ENCODE measurements at places on chromosomes 5 and 9. TPM values are rescaled to one million over a fixed set of nuclear protein-coding genes. Genes with fewer than 3 reads are reported as not detected.

Gene BTNL3
- polyA plus RNA-seq = not detected

Gene CTXN3
- polyA plus RNA-seq = 1.2 TPM

Gene PLAC8L1
- polyA plus RNA-seq = 1.3 TPM

Gene CAVIN4
- 255 TPM for polyA plus RNA-seq

Gene SLC45A2
- 0.65 TPM for polyA plus RNA-seq

Gene TRPM6
- 0.32 TPM for polyA plus RNA-seq

Gene ERCC8
- polyA plus RNA-seq = 11.6 TPM

Gene SLC36A2
- 0.49 TPM for polyA plus RNA-seq

Gene GABRB2
- polyA plus RNA-seq = 0.18 TPM

Gene IL17B
- polyA plus RNA-seq = 297 TPM

Gene SAXO1
- 0.06 TPM for polyA plus RNA-seq

Gene WDR38
- 0.15 TPM for polyA plus RNA-seq

Gene TEX48
- polyA plus RNA-seq = not detected

Gene UGT3A1
- polyA plus RNA-seq = 19.9 TPM

Gene PCDHB9
- polyA plus RNA-seq = 3.2 TPM

Gene GRM6
- polyA plus RNA-seq = 0.72 TPM

Gene FAM120A
- polyA plus RNA-seq = 63.3 TPM

Gene REEP2
- polyA plus RNA-seq = 28.2 TPM

Gene SAP30L
- 24.0 TPM for polyA plus RNA-seq

Gene SEMA6A
- 64.4 TPM for polyA plus RNA-seq

Gene SOWAHA
- polyA plus RNA-seq = 0.23 TPM

Gene TEK
- 15.0 TPM for polyA plus RNA-seq

Gene CCDC171
- 2.2 TPM for polyA plus RNA-seq

Gene TRIM23
- 20.0 TPM for polyA plus RNA-seq

Gene CHSY3
- 4.4 TPM for polyA plus RNA-seq

Gene WHRN
- polyA plus RNA-seq = 2.1 TPM

Gene NR2F1-AS1
- polyA plus RNA-seq = 2.7 TPM

All from hindlimb muscle (tissue), 1 donor.